ENCODE measurements at places on chromosomes 12 and 14.
A peak's percentile ranks its signal among the peaks of the same experiment; 100 is the strongest.

- DNase-seq = no peak
Observed at GRCh38 chr14:91573528-91573893, 63.4 kb upstream of the PPP4R3A start.

GRCh38 chr12:17588968-17589367, 501.0 kb downstream of the RERGL start:
- peak; percentile 80 for DNase-seq

GRCh38 chr12:89752341-89752740, 43.7 kb upstream of the ATP2B1 start:
- DNase-seq = no peak

- DNase-seq = no peak
Observed at GRCh38 chr14:73788317-73788598, 63.4 kb upstream of the PTGR2 start.

DNA sequence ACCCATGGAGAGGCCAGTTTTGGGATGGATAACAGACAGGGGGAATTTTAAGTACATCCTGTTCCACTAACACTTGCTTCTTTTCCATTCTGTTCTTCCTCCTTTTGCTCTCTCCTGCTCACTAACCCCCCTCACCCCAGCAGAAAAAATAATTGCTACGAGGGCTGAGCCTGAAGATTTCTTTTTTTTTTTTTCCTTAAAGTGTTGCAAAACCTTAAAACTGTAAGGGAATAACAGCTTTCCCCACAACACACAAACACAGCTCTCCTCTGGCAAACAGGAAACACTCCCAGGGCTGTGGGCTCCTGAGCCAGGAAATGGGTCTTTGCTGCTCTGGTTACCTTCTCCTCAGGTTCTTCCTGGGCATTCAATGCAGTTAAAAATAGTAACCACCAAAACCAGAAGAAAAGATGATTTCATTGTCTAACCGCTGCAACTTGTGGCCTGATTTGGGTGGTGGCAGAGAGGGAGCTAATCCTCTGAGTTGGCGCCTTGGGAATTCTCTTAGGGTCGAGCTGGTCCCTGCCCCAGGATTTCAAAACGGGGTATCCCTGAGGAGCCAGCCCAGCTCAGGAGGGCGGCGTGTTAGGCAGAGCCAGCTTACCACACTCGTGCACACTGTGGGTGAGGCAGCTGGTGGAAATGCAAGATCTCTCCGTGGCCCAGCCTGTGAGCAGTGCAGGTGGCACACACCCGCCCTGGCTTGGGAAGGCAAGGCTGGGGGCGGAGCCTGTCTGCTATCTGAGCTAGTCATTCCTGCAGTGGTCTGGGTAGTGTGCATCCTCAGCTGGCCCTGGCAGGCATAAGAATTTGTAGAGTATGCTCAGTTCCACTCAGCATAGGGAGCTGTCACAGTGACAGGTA, 17.1 kb upstream of the EMP1 start:
- DNase-seq = peak; percentile 60

GRCh38 chr14:32343926-32344430, 14.9 kb downstream of the AKAP6 start:
- DNase-seq = no peak

GRCh38 chr12:107448198-107448597, 237.4 kb upstream of the PWP1 start:
- DNase-seq = peak; percentile 68

- DNase-seq = no peak
Observed at GRCh38 chr12:75635606-75636444, 124.4 kb upstream of the KRR1 start.

DNA sequence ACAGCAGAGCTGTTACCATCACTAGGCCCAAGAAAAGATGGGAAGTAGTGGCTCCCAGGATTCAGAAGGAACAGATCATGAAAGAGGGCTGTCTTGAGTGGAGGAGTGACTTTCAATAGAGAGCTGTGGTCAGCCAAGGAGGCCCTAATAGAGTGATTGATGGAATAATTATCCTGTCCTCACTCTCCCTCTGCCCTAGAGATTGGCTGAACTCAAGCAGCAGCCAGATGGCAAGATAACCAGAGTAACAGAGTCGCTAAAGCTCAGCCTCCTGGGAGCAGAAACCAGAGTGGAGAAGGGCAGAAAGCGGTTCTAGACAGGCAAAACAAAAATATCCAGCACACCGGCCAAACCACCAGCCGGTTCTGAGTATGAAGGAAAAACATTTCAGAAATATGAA, 23.1 kb downstream of the GMFB start:
- DNase-seq = no peak

GRCh38 chr12:14833336-14833735, 10.0 kb downstream of the ART4 start:
- no peak for DNase-seq

Measured in mesendoderm (in vitro differentiated cells).